ENCODE measurements at places on chromosomes 2 and 18. TPM values are rescaled to one million over a fixed set of nuclear protein-coding genes. Genes with fewer than 3 reads are reported as not detected.
A peak's percentile ranks its signal among the peaks of the same experiment; 100 is the strongest.

The SP140 gene
- 0.07 TPM for total RNA-seq

DNA sequence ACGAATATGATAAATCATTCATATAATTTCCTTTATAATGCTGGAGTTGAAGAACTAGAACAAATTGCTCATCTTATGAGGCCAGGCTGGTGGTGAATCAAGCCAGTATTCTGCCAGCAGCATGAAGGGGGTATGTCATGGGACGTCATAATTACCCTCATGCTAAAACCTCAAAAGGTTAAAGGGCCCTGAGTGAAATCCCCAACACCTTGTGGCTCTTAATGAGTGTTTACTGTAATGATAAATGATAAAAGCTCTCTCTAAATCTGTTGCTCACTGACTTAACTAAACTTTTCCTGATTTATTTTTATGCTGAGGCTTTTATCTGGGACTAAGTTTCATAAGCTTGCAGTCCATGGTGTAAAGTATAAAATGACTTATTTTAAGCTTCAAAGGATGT, 18.3 kb upstream of the NEDD4L start:
- no peak for DNase-seq
- no peaks in the 10 kb centered on the region for H3K36me3 ChIP-seq
- H3K27me3 ChIP-seq = no peaks in the 10 kb centered on the region
- H3K4me3 ChIP-seq = no peak overlapping the region

- no peaks in the 10 kb centered on the region for H3K36me3 ChIP-seq
- no peaks in the 10 kb centered on the region for H3K4me1 ChIP-seq
- H3K27ac ChIP-seq = no peak overlapping the region
- no peak for DNase-seq
These were observed 223.8 kb upstream of the SYT4 start for GRCh38 chr18:43501099-43501498.

GRCh38 chr2:24337890-24338289, 22.4 kb downstream of the ITSN2 start:
- no peak for DNase-seq
- no peaks in the 10 kb centered on the region for H3K36me3 ChIP-seq
- no peak overlapping the region for H3K4me3 ChIP-seq
- no peaks in the 10 kb centered on the region for H3K27me3 ChIP-seq

The C2orf15 gene
- 2.3 TPM for total RNA-seq

The TMEM131 gene
- 15.3 TPM for total RNA-seq

- H3K36me3 ChIP-seq = no peaks in the 10 kb centered on the region
- H3K4me3 ChIP-seq = no peak overlapping the region
- peak; percentile 25 for DNase-seq
- peaks cover 90% of the 10 kb centered on the region for H3K4me1 ChIP-seq
- H3K27me3 ChIP-seq = no peaks in the 10 kb centered on the region
These were observed 237.6 kb downstream of the PRKCE start for GRCh38 chr2:45889053-45889452.

The GGCX gene
- 18.6 TPM for total RNA-seq

GRCh38 chr18:57433934-57434535, 1.1 kb upstream of the ONECUT2 start:
- H3K36me3 ChIP-seq = no peaks in the 10 kb centered on the region
- H3K4me1 ChIP-seq = peaks cover 12% of the 10 kb centered on the region
- H3K27me3 ChIP-seq = peaks cover 92% of the 10 kb centered on the region
- no peak for DNase-seq

The CRYGC gene
- not detected for total RNA-seq

- no peaks in the 10 kb centered on the region for H3K36me3 ChIP-seq
- DNase-seq = no peak
- H3K4me3 ChIP-seq = no peak overlapping the region
- no peak overlapping the region for H3K27ac ChIP-seq
- H3K27me3 ChIP-seq = no peaks in the 10 kb centered on the region
- H3K4me1 ChIP-seq = peaks cover 7% of the 10 kb centered on the region
These were observed 296.1 kb upstream of the NT5C1B start for GRCh38 chr2:18885457-18885856.
